ENCODE measurements at places on chromosomes 5 and 9. TPM values are rescaled to one million over a fixed set of nuclear protein-coding genes. Genes with fewer than 3 reads are reported as not detected.

GRCh38 chr5:19531374-19531952 is 456.5 kb downstream of the CDH18 start:
- DNase-seq, result no peak

DNA sequence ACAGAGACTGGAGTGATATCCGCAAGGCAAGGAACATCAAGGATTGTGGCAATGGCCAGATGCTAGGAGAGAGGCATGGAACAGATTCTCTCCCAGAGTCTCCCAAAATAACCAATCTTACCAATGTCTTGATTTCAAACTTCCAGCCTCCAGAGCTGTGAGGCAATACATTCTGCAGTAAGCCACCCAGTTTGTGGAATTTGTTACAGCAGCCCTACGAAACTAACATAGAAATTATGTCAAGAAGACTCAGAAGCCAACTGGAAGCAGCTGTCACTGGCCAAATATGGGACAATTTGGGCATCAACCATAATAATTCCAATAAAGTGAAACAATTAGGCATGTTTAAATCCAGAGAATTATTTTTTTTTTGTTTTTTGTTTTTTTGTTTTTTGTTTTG is 271.1 kb downstream of the NDUFS4 start:
- DNase-seq, result no peak

The LCN12 gene
- polyA plus RNA-seq, result 9.2 TPM

The SPATA6L gene
- polyA plus RNA-seq, result 5.1 TPM

DNA sequence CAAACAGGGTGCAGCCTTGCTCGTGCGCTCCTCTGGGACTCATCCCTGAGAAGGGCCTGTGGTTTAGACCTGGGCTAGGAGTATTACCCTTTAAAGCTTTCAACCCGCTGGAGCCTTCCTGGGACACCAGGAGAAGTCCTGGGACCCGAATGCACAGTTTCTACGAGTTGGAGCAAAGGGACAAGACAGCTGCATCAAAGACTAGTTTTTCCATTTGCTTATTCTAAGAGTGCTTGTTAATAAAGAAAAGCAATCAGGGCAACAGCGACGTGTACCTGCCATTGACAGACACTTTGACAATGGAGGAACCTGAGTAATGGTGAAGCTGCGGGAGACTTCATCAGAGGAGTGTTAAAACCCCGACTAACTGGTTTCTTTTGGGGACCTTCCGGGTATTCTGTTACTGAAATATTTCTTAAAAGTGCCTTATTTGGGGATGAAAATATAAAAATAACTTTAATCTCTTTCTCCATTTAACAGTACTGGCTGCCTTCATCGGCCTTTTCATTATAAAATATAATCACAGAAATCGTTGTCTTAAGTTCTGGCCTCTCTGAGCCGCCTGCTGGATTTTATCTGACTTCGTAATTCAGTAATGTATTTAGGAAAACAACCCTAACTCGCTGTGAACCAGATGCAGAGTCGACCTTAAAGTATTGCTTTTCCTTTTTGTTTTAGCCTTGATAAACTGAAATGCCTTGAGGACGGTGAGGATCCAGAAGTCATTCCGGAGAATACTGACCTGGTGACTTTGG is 732 bp downstream of the SNAPC3 start:
- peak; percentile 29 for DNase-seq

- DNase-seq, result no peak
Observed at GRCh38 chr9:133892193-133892920, 99.8 kb downstream of the VAV2 start.

DNA sequence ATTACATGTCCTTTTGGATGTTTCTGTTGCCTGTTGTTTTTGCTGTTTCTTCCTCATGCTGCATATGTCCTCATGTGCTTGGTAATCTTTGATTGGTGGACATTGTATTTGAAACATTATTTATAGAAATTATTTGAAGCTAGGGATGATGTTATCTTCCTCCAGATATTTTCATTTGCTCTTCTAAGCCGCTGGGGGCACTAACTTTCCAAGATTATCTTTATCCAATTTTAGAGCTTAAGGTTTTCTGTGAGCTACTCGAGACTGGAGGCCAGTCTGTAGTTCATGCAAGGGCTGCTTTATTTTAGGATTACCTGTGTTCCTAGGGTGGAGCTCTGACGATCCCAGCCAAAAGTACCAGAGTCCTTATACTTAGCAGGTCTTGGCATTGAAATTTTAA is 40.9 kb downstream of the STX17 start:
- DNase-seq, result no peak

The SPOCK1 gene
- polyA plus RNA-seq, result 0.55 TPM

DNA sequence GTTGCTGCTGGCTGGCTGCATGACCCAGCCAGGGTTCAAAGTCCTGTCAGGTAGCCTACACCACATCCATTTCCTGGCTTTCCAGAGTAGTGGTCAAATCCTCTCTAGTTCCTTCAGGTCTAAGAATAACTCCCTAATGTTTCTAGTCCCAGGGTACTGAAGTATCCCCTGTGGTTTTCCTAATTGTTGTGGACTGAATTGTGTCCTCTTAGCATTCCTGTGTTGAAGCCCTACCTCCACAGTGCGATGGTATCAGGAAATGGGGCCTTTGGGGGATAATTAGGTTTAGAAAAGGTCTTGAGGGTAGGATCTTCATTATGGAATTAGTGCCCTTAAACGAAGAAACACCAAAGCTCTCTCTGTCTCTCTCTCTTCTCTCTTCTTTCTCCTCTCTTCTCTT is 191.8 kb upstream of the CCNG1 start:
- no peak for DNase-seq

The GABRA6 gene
- not detected for polyA plus RNA-seq

The RASGEF1C gene
- 0.35 TPM for polyA plus RNA-seq

- no peak for DNase-seq
Observed at GRCh38 chr9:134035041-134036039, 10.1 kb downstream of the BRD3OS start.
